ENCODE measurements at places on chromosomes 1 and 21.
A peak's percentile ranks its signal among the peaks of the same experiment; 100 is the strongest.

DNA sequence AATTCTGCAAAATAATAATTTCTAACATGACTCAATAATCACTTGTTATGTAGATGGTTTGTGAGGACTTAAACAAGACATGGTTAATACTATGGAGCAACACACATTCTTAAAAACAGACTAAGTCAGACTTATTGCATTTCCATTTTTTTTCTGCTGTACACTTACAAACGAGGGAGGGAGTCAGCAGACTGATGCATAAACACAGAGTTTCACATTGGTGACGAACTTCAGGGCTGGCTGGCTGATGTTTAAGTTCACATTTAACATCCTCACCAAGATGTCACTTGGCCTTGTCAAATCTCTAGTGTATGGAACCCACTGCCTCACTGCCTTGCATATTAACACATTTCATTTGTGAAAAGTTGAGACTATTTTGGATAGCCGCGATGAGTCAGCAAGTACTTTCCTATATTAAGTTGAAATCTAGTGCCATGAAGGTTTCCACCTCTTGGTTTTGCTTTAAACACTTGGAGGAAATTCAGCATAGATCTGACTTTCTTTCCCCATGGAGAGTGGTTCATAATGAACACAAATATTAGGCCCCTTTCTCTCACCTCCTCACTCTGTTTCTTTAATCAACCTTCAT is 337.5 kb upstream of the RUNX1 start:
- H3K4me3 ChIP-seq, result no peak overlapping the region
- H3K36me3 ChIP-seq, result no peaks in the 10 kb centered on the region

DNA sequence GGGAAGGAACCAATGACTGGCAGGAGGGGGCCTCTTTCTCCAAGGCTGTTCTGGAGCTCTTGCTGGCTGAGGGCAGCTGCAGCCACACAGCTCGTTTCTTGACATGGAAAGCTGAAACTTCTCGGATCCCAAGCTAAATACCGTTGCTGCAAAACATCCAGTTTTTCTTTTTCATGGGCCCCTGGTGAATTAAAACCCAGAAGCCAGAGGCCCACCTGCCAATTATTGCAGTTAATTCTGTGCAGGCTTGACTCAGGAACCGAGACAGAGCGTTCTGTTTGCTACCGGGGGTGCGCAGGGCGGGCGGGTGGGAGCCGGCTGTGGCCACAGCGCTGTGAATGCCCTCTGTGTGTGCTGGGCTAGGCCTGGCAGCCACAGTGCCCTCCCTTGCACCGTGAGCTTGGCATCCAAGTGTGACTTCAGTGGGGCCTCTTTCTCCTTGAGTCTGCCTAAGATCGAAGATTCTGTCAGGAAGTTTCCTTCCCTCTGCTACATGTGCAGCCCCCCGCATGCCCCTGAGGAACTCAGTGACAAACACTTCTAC is 19.9 kb upstream of the KCNE2 start:
- no peak overlapping the region for H3K27ac ChIP-seq
- H3K4me3 ChIP-seq, result no peak overlapping the region
- H3K4me1 ChIP-seq, result no peaks in the 10 kb centered on the region
- DNase-seq, result no peak
- no peaks in the 10 kb centered on the region for H3K36me3 ChIP-seq
- H3K27me3 ChIP-seq, result no peaks in the 10 kb centered on the region

- no peak for DNase-seq
- H3K36me3 ChIP-seq, result no peaks in the 10 kb centered on the region
- no peak overlapping the region for H3K4me3 ChIP-seq
- no peaks in the 10 kb centered on the region for H3K27me3 ChIP-seq
These were observed 789.0 kb downstream of the PLA2G4A start for GRCh38 chr1:187617776-187618175.

- no peaks in the 10 kb centered on the region for H3K27me3 ChIP-seq
- H3K4me1 ChIP-seq, result peaks cover 8% of the 10 kb centered on the region
- no peak overlapping the region for H3K4me3 ChIP-seq
- no peaks in the 10 kb centered on the region for H3K36me3 ChIP-seq
- DNase-seq, result no peak
- H3K27ac ChIP-seq, result no peak overlapping the region
These were observed 18.7 kb upstream of the FAM43B start for GRCh38 chr1:20533635-20534034.

- H3K36me3 ChIP-seq, result no peaks in the 10 kb centered on the region
- peak overlapping the region; percentile 77 for H3K27ac ChIP-seq
- DNase-seq, result no peak
- no peaks in the 10 kb centered on the region for H3K27me3 ChIP-seq
- H3K4me1 ChIP-seq, result peaks cover 20% of the 10 kb centered on the region
- peak overlapping the region; percentile 54 for H3K4me3 ChIP-seq
These were observed 414 bp downstream of the TMEM51 start for GRCh38 chr1:15153842-15154479.

DNA sequence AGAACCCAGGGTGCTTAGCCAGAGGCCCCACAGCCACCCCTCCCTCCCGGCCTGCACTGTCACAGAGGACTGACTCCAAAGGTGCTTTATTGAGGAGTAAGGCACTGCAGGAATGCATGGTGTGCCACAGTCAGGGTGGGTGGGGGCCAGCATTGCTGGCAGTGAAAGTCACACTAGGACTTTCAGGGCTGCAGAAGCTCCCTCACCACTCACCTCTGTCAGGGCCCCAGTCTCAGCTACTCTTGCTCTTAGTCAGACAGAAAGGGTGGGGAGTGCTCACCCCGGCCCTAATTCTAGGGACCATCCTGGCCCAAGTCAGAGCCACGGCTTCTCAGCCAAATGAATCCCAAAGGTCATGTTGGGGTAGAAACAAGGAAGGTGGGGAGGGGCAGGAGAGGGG is 19.4 kb downstream of the KNCN start:
- no peaks in the 10 kb centered on the region for H3K4me1 ChIP-seq
- H3K27ac ChIP-seq, result no peak overlapping the region
- no peak overlapping the region for H3K4me3 ChIP-seq
- DNase-seq, result no peak

DNA sequence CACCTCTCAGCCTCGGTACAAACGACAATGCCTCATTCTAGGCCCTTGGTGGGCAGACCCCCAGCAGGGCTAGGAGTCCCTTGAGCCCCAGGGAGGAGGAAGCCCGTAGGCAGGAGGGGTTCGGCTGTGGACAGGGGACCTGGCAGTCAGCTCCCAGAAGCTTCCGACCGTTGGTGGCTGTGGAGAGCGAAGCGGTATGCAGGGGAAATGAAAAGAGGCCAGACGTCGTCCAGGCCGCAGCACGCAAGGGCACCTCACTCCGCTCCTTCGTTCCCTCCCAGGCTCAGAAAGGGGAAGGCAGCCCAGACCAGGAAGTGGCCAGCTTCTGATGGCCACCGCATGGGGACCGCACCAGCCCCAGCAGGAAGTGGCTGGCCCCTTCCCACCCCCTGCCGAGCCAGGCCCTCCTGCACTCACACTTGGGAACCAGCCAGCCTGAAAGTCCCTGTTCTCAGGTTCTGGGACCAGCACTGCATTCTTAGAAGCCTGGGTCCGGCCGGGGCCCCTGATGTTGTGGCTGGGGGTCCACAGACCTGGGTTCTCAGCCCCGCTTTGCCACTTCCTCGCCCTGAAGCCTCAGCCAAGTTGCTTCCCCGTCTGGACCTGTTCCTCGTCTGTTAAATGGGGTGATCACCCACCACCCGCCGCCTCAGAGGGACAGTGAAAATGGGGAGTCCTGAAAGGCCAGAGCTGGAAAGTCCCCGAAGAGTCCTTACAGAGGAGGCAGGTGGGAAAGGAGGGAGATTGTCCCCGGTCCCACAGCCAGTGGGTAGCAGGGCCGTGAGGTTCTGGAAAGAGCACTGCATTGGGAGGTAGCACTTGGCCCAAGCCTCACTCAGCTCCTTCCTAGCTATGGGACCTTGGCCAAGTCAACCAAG is 104.0 kb upstream of the RUNX3 start:
- H3K4me1 ChIP-seq, result no peaks in the 10 kb centered on the region
- no peak overlapping the region for H3K4me3 ChIP-seq
- no peaks in the 10 kb centered on the region for H3K27me3 ChIP-seq
- no peak for DNase-seq

DNA sequence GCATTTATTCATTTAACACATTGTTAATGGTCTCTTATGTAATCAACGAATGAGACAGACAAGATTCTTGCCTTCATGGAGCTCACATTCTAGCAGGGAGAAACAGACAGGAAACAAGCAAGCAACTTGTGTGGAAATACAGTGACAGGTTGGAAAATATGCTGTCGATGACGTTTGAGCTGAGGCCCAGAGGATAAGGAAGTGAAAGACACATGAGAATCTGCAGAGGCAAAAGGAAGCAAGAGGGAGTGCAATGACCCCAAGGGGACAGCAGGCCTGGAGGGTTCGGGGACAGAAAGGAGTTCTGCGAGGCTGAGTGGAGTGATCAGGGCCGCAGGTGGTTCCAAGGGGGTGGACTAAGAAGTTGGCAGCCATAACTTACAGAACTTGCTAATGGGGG is 60.6 kb upstream of the AKT3 start:
- H3K4me1 ChIP-seq, result no peaks in the 10 kb centered on the region
- H3K27me3 ChIP-seq, result no peaks in the 10 kb centered on the region
- no peak overlapping the region for H3K4me3 ChIP-seq
- no peak for DNase-seq
- H3K36me3 ChIP-seq, result no peaks in the 10 kb centered on the region
- no peak overlapping the region for H3K27ac ChIP-seq

- no peaks in the 10 kb centered on the region for H3K27me3 ChIP-seq
- H3K4me3 ChIP-seq, result no peak overlapping the region
- DNase-seq, result no peak
- no peak overlapping the region for H3K27ac ChIP-seq
- H3K36me3 ChIP-seq, result no peaks in the 10 kb centered on the region
These were observed 146.7 kb downstream of the HLX start for GRCh38 chr1:221025956-221026355.

DNA sequence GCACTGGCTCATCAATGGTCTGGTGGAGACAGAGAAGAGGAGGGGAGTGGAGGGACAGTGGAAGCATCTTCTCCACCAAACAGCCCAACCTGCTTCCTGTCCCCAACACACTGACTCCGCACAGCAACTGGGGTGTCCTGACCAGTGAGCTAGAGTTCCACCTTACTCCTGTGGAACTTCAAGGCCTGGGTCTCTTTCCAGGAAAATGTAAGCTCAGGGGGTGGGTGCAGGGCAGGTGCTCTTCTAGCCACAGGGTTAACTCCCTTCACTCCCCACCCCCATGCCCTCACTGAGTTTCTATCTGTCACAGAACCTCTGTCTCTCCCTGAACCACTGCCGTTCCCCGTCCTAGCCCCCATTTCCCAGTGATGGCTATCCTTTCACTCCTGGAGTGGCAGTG is 876 bp downstream of the MOB3C start:
- H3K36me3 ChIP-seq, result peaks cover 7% of the 10 kb centered on the region
- H3K4me3 ChIP-seq, result peak overlapping the region; percentile 93
- no peaks in the 10 kb centered on the region for H3K27me3 ChIP-seq
- DNase-seq, result no peak
- H3K4me1 ChIP-seq, result peaks cover 58% of the 10 kb centered on the region

GRCh38 chr1:199691540-199691939 is 336.0 kb upstream of the NR5A2 start:
- no peak overlapping the region for H3K4me3 ChIP-seq
- no peaks in the 10 kb centered on the region for H3K4me1 ChIP-seq
- no peaks in the 10 kb centered on the region for H3K27me3 ChIP-seq
- no peak for DNase-seq
- H3K27ac ChIP-seq, result no peak overlapping the region

- no peak overlapping the region for H3K4me3 ChIP-seq
- no peak for DNase-seq
- no peak overlapping the region for H3K27ac ChIP-seq
These were observed 66.1 kb downstream of the TBX15 start for GRCh38 chr1:118921994-118922393.

DNA sequence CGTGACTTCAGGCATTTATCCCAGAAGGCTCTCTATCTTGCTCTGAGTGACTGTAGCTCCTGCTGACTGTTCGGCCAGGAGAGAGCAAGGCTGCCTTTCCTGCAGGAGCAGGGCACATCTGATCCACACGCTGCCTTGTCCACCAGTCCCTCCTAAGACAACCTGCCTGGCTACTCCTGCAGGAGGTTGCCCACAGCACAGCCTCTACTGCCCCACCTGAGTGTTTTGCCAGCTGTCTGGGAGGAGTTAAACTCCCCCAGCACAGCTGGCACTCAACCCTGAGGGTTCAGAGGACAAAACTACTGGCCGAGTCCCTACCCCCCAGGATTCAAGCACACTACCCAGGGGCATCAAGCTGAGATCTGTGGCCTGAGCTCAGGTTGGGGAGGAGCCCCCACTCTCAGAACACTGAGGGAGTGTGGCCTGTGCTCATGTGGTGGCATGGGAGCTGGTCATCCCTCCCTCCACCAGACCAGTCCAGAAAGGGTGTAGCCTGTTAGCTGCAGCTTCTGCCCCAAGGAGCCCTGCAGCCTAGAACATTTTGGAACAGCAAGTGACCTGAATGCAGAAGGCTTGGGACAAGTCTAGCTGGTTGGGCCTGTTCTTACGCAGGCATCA is 237.3 kb downstream of the SLC44A5 start:
- no peaks in the 10 kb centered on the region for H3K27me3 ChIP-seq
- no peaks in the 10 kb centered on the region for H3K4me1 ChIP-seq
- H3K4me3 ChIP-seq, result no peak overlapping the region
- DNase-seq, result no peak
- H3K36me3 ChIP-seq, result no peaks in the 10 kb centered on the region

GRCh38 chr1:47390843-47391242 is 25.2 kb upstream of the FOXE3 start:
- no peaks in the 10 kb centered on the region for H3K27me3 ChIP-seq
- H3K27ac ChIP-seq, result no peak overlapping the region
- no peak for DNase-seq
- no peak overlapping the region for H3K4me3 ChIP-seq
- H3K36me3 ChIP-seq, result no peaks in the 10 kb centered on the region

GRCh38 chr1:201331166-201331565 is 46.3 kb downstream of the TNNT2 start:
- no peak overlapping the region for H3K4me3 ChIP-seq
- no peaks in the 10 kb centered on the region for H3K4me1 ChIP-seq
- DNase-seq, result no peak
- no peak overlapping the region for H3K27ac ChIP-seq
- no peaks in the 10 kb centered on the region for H3K27me3 ChIP-seq
- no peaks in the 10 kb centered on the region for H3K36me3 ChIP-seq

- DNase-seq, result no peak
- no peaks in the 10 kb centered on the region for H3K36me3 ChIP-seq
- no peak overlapping the region for H3K4me3 ChIP-seq
- no peaks in the 10 kb centered on the region for H3K27me3 ChIP-seq
These were observed 102.0 kb downstream of the NMNAT2 start for GRCh38 chr1:183315991-183316758.

DNA sequence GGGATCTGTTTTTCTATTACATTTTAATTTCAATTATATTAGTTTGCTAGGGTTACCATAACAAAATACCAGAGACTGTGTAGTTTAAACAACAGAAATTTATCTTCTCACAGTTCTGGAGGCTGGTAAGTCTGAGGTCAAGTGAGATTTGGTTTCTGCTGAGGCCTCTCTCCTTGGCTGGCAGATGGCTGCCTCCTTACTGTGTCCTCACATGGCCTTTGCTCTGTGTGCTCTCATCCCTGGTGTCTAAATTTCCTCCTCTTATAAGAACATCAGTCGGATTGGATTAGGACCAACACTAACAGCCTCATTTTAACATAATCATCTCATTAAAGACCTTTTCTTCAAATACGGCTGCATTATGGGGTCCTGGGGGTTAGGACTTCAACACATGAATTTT is 195.2 kb upstream of the CHODL start:
- H3K27me3 ChIP-seq, result no peaks in the 10 kb centered on the region
- no peaks in the 10 kb centered on the region for H3K36me3 ChIP-seq
- DNase-seq, result no peak
- H3K27ac ChIP-seq, result no peak overlapping the region
- H3K4me3 ChIP-seq, result no peak overlapping the region
- no peaks in the 10 kb centered on the region for H3K4me1 ChIP-seq

- no peaks in the 10 kb centered on the region for H3K36me3 ChIP-seq
- no peak for DNase-seq
- no peak overlapping the region for H3K4me3 ChIP-seq
- no peaks in the 10 kb centered on the region for H3K27me3 ChIP-seq
- no peaks in the 10 kb centered on the region for H3K4me1 ChIP-seq
These were observed 134.0 kb upstream of the IRF2BP2 start for GRCh38 chr1:234743791-234744611.

Measured in right atrium auricular region (tissue), 2 donors.